ENCODE measurements at places on chromosomes 7 and 10.

DNA sequence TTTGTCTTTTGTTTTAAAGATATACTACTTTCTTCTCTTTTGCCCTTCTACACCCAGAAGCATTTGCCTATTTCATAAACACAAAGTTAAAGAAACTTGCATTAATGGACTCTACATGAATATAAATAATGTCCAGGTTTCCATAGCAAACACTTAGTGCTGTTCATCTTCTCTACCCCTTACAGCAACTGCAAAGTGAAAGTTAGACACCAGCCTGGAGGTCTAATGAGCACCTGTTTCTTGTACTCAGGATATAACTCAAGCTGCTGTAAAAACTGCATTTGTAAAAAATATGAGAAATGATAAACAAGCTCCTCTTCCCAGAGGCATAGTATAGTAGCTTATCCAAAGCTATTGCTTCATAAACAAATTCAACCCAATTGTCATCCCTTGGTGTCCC is 76.0 kb upstream of the RELN start:
- H3K36me3 ChIP-seq, result no peaks in the 10 kb centered on the region
- no peak for DNase-seq
- no peaks in the 10 kb centered on the region for H3K27me3 ChIP-seq
- H3K4me1 ChIP-seq, result no peaks in the 10 kb centered on the region

DNA sequence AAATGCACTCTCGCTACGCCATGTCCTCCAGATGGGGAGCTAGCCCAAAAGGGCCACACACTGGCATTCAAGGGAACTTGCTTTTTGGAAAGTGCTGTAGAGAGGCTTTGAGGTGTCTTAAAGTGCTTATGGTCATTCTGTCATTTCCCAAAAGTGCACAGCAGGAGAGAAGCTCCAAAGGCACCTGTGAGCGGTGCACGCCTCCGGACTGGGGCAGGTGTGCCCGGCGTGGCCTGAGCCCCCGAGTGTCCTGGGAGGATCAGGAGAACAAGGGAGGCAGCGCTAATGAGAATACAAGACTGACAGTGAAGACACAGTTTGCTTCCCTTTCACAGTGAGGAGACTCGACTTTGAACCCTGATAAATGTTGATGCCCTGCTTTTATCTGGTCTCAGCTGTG is 419.0 kb upstream of the MKI67 start:
- H3K4me1 ChIP-seq, result no peaks in the 10 kb centered on the region
- no peak overlapping the region for H3K4me3 ChIP-seq
- no peaks in the 10 kb centered on the region for H3K27me3 ChIP-seq
- no peaks in the 10 kb centered on the region for H3K36me3 ChIP-seq
- H3K27ac ChIP-seq, result no peak overlapping the region

GRCh38 chr7:143285470-143285778 is 666 bp downstream of the TMEM139 start:
- DNase-seq, result no peak
- H3K27me3 ChIP-seq, result no peaks in the 10 kb centered on the region
- no peak overlapping the region for H3K4me3 ChIP-seq
- no peaks in the 10 kb centered on the region for H3K36me3 ChIP-seq
- H3K4me1 ChIP-seq, result peaks cover 27% of the 10 kb centered on the region

- H3K4me3 ChIP-seq, result no peak overlapping the region
- H3K27me3 ChIP-seq, result no peaks in the 10 kb centered on the region
- DNase-seq, result no peak
- no peaks in the 10 kb centered on the region for H3K36me3 ChIP-seq
- H3K27ac ChIP-seq, result no peak overlapping the region
- H3K4me1 ChIP-seq, result peaks cover 13% of the 10 kb centered on the region
These were observed 341.6 kb downstream of the PLXNA4 start for GRCh38 chr7:132234711-132235110.

GRCh38 chr7:159119851-159120539 is 24.7 kb downstream of the VIPR2 start:
- DNase-seq, result no peak
- no peak overlapping the region for H3K4me3 ChIP-seq
- no peak overlapping the region for H3K27ac ChIP-seq
- no peaks in the 10 kb centered on the region for H3K27me3 ChIP-seq
- no peaks in the 10 kb centered on the region for H3K4me1 ChIP-seq
- H3K36me3 ChIP-seq, result no peaks in the 10 kb centered on the region

DNA sequence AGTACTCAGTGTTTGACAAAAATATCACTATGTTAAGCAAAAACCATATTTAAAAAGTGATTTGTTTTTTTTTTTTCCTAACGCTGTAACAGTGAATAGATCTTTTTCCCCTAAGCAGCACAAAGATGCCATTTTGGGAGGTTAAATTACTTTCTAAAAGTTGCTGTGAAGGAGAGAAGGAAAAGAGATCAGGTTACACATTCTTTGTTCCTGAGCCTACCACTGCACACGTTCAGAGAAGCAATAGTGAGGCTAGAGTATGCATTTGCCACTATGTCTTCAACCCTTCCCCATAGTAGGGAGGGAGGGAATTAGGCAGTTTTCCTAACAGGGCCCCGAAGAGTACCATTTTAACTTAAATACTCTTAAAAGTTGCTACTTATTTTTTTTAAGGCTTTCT is 38.9 kb downstream of the BMPR1A start:
- DNase-seq, result no peak
- H3K4me1 ChIP-seq, result peaks cover 6% of the 10 kb centered on the region
- H3K27ac ChIP-seq, result no peak overlapping the region

DNA sequence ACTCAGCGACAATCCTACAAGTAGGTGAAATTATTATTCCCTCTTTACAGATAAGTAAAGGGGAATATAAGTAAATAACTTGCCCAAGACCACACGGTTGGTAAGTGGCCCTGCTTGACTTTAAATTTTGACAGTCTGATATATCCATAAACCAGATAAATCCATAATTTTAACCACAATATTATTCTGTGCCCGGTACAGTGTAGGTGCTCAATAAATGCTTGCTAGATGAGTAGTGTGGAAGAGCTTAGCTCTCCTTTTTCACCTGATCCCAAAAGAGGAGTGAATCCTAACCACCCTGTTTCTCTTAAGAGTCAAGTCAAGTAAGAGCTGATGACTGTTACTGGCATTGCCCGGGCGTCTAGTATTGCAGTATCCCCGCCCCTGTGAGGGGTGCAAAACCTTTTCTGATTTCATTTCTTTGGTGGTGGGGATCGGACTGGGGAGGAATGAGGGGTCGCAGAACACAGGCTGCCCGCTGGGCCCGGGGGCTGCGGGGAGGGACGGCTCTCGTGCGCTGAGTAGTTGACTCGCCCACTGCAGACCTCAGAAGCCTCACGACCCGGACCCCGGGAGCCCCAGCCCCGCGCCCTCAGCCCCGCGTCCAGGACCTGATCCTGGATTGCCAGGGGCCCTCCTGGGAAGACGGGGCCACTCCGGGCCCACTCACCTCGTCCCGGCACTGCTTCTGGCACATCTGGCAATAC is 490 bp downstream of the KIN start:
- H3K27me3 ChIP-seq, result no peaks in the 10 kb centered on the region
- H3K27ac ChIP-seq, result peak overlapping the region; percentile 94

- no peaks in the 10 kb centered on the region for H3K4me1 ChIP-seq
- peak overlapping the region; percentile 92 for H3K27ac ChIP-seq
- no peaks in the 10 kb centered on the region for H3K27me3 ChIP-seq
- peaks cover 78% of the 10 kb centered on the region for H3K36me3 ChIP-seq
These were observed 45.8 kb upstream of the SORBS1 start for GRCh38 chr10:95606922-95607321.

DNA sequence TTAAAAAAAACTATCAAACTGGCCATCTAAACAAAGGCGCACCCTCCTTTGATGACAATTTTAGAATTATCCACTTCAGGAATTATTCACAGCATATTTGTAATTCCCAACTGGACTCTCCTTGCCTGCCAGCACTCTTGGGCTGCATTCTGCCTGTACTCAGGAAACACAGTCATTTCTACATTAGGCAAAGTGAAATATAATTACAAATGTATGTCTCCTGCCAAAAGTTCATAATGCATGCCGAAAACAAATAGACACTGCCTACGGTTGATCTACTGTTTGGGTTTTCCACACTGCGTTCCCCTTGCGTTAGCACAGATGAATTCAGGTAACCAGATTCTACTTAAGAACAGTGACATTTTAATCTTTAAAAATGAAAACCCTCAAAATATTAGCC is 1.9 kb downstream of the HGF start:
- no peaks in the 10 kb centered on the region for H3K36me3 ChIP-seq
- peaks cover 47% of the 10 kb centered on the region for H3K4me1 ChIP-seq
- H3K27me3 ChIP-seq, result no peaks in the 10 kb centered on the region
- no peak for DNase-seq
- H3K4me3 ChIP-seq, result peak overlapping the region; percentile 44
- H3K27ac ChIP-seq, result no peak overlapping the region

- H3K4me1 ChIP-seq, result no peaks in the 10 kb centered on the region
- H3K27ac ChIP-seq, result no peak overlapping the region
These were observed 143.0 kb upstream of the HPS1 start for GRCh38 chr10:98589691-98590090.

All from esophagus squamous epithelium (tissue), 5 donors.